ENCODE measurements at places on chromosomes 5 and 9.

DNA sequence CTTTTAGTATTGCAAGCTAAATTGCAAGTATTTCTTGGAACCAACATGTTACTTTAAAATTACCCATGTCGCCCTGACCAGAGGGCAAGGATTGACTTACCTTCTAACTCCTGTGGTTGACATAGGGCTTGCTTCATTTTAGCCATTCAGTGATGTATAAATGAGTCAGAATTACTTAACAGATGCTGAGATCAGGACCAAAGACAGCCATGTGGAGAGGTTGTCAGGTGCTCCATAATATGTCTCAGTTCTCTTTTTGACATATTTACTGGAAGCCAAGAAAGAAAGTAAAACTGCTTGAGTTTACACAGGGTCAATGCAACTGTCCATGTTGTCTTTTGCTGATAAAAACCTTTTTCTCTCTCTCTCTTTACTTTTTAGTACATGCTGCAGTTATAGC, 33.2 kb downstream of the F2RL2 start:
- DNase-seq: no peak

GRCh38 chr5:56988490-56988889, 36.6 kb upstream of the MIER3 start:
- DNase-seq: no peak

- no peak for DNase-seq
Observed at GRCh38 chr9:96100385-96101300, 201.3 kb downstream of the HSD17B3 start.

DNA sequence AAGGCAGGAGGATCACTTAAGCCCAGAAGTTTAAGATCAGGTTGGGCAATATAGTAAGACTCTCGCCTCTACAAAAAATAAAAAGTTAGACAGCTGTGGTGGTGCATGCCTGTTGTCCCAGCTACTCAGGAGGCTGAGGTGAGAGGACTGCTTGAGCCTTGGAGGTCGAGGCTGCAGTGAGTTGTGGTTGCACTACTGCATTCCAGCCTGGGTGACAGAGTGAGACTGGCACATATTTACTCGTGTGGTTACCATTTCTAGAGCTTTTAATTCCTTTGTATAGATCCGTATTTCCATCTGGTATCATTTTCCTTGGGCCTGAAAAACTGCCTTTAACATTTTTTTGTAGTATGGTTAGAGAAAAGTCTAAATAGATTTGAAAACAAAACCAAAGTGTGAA, 7.8 kb downstream of the IL6ST start:
- no peak for DNase-seq

DNA sequence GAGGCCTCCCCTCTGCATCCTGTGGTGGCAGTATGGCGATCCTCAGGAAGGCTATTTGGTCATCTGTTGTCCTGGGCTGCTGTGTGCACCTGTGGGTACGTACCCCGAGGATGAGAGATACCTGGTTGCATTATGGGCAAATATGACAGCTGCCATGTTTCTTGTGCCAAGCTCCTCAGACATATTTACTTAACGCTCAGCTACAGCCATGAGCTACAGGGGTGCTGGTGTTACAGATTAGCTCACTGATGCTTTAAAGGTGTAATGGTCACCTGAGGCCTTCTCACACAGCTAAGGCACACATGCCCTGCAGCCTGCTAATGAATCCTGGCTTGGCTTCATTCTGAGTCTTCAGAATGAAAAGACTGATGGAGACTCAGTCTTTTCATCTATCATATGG, 12.0 kb downstream of the NDST1 start:
- no peak for DNase-seq

DNA sequence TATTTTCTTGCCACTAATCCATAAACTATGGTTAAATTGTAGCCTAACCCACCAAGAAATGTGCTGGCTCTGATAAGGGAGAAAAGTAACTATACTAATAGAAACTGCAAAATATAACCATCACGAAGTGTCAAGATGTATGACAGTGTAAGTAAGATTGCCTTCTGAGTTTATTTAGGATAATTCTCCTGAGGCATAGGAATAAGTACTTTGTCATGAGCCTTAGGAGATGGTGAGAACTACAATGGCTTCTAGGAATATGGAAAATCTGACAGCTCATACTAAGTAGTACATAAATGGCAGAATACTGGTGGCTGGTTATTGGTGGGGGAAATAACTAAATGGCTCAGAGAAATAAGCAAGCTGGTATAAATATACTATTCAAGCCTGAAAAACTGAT, 543.9 kb downstream of the PRR16 start:
- DNase-seq: no peak

DNA sequence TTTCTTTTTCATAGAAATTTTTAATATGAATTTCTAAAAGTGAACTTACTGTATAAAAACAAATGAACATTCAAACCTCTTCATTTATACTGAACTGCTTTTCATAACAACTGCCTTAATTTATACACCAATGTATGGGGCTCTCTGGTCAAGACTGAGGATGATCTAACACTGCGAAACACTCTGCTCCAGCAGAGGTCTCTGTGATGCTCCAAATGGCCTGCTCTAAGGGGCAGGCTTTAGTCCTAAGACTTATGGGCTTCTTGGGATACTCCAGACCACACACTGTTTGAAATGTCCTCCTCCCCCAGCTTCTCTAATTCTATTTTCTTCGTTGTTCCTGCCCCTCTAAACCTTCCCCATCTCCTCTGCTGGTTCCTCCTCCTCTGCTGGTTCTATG, 58.5 kb downstream of the LIFR start:
- DNase-seq: no peak

- DNase-seq: no peak
Observed at GRCh38 chr5:76209297-76209696, 126.1 kb downstream of the SV2C start.

DNA sequence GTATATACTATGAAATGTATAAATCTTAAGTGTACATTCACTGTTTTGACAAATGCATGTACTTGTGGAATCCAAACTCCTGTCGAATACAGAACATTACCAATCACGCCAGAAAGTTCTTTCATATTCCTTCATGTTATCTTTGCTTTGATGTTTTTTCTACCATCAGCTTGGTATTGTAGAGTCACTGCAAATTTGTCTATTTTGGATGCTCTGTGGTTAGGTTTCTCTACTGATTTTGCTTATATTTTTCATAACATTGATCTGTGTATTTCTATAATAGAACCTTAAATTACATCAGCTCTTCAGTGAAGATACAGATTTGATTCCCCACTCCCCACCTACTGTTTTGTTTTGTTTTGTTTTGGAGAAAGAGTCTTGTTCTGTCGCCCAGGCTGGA, 30.8 kb downstream of the HABP4 start:
- DNase-seq: no peak

- DNase-seq: no peak
Observed at GRCh38 chr5:165028356-165028755, 1522.9 kb downstream of the MAT2B start.

DNA sequence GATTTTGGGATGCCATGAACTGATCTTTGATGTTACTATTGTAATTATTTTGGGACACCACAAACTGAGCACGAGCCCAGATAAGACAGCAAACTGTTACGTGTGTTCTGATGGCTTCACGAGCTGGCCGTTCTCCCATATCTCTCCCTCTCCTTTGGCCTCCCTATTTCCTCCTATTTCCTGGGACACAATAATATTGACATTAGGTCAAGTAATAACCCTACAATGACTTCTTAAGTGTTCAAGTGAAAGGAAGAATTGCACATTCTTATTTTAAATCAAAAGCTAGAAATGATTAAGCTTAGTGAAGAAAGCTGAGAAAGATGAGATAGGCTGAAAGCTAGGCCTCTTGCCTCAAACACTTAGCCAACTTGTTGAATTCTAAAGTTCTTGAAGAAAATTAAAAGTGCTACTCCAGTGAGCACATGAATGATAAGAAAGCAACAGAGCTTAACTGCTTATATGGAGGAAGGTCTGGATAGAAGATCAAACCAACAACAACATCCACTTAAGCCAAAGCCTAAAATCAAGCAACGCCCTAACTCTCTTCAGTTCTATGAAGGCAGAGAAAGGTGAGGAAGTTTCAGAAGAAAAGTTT, 247.1 kb downstream of the LRRC70 start:
- DNase-seq: no peak

- DNase-seq: no peak
Observed at GRCh38 chr5:110112348-110112747, 422.6 kb downstream of the MAN2A1 start.

DNA sequence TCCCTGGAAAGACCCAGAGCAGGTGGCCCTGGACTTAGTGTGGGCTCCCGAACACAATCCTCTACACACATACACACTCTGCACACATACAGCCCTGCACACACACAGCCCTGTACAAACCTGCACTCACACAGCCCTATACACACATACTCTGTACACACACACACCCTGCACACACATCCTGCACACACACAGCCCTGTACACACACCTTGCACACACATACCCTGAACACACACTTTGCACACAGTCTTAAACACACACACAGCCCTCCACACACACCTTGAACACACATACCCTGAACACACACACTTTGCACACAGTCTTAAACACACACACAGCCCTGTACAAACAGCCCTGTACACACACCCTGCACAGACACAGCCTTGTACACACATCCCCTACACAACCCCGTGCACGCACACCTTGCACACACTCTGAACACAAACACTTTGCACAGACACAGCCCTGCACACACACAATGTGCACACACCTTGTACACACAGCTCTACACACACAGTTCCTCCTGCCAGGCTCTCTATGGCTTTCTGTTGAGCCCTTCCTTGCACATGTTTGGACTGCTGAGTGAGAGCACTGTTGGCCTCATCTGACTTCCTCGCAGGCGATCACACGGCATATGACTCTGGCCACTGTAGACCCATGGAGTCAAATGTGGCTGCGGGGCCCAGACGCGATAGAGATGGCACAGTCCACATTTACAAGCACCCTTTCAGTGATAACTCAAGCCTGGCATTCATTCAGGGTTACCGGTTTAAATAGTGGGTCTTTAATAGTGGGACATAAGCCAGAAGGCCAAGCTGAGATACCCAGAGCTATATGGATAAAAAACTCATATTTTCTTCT, 245.7 kb upstream of the IRX1 start:
- no peak for DNase-seq

- DNase-seq: no peak
Observed at GRCh38 chr9:130187523-130187846, 15.3 kb downstream of the NCS1 start.

- DNase-seq: no peak
Observed at GRCh38 chr9:33106372-33106771, 29.9 kb upstream of the SMU1 start.

DNA sequence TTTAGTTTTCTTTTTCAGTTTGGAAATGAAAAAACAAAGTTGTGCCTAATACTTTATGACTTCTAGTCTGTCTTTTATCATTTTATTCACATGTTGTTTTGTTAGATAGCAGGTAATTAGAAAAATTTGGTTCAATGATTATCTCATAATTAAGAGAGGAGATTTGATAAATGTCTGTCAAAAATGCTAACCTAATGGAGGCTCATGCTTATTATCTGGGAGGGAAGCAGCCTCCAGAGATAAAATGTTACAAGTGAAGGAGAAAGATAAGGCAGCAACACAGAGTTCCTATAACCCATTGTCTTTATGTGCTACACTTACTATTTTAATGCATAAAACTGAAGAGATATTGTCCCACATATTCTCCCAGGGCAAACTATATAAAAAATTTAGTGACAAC, 53.5 kb downstream of the SLC27A6 start:
- no peak for DNase-seq

DNA sequence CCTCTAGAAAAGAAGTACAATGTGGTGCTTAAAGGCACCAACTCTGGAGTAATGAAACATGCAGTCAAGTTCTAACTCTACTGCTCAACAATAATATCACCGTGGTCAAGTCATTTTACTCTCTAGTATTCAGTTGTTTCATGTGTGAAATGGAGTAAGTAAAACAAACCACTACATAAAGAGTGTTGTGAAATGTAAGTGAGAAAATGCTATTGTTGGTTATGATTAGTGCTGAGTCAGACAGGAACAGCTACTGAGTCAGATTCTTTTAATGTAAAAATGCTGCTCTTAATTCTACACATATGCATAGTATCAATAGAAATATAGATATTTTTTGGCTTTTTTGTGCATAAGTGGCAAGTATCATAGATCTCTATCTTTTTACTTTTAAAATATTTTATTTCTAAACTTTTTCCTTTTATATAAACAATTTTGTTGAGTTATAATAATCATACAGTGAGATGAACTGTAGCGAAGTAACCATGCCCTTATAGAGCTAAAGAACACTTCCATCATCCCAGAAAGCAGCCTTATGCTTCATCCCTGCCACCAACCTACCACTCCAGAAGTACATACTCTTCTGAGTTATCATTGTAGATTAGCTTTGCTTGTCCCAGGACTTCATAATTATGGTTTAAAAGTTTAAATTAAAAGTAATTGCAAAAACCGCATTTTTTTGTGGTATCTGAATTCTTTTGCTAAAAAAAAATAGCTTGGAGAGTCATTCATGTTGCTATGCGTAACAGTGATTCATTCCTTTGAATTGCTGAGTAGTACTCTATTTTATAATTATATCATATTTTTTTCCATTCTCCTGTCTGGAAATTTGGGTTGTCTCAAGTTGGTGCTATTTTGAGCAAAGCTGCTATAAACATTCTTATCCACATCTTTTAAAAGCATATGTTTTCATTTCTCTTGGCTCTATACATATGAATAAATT, 548.2 kb upstream of the CLINT1 start:
- no peak for DNase-seq

GRCh38 chr5:180464603-180464970, 29.6 kb upstream of the CNOT6 start:
- no peak for DNase-seq

DNA sequence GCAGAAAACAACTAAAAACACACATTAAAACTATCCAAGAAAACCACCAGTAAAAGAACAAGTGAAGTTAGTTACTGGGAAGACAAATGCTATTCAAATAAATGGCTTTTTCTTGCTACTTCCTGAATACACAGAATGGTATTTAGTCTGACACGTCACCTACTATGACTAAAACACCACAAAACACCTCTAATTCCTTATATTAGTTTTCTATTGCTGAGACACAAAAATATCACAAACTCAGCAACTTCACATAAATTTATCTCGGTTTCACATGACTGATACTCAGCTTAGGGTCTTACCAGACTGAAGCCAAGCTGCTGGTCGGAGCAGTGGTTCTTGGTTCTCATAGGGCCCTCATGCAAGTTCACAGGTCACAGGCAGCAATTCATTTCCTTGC, 5.4 kb downstream of the DMAC1 start:
- DNase-seq: no peak

- no peak for DNase-seq
Observed at GRCh38 chr9:18437315-18438201, 36.4 kb upstream of the ADAMTSL1 start.

DNA sequence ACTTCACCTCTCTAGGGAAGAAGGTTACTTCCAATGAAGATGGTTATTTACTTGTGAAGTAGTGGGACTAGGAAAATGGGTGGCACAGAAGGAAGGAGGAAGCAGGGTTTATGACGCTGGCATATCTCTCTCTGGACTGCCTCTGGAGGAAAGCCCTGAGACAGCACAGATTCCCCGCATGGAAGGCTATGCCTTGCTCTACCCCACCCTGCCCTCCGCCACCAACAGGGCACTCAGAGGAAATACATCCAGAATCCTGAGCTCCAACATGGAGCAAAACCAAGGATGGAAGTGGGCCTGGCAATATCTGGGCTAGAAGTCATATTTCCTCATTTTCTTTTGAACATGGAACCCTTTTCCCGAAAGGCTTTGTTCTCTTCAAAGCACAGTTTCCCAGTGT, 346.9 kb downstream of the ZSWIM6 start:
- no peak for DNase-seq

- DNase-seq: no peak
Observed at GRCh38 chr9:7186175-7186574, 428.4 kb downstream of the KDM4C start.

GRCh38 chr9:84413301-84413700, 72.7 kb upstream of the SLC28A3 start:
- no peak for DNase-seq

- no peak for DNase-seq
Observed at GRCh38 chr5:5887833-5888232, 465.4 kb downstream of the ICE1 start.
